ENCODE measurements at places on chromosomes 2 and 18.

GRCh38 chr2:234373060-234373459 is 123.8 kb downstream of the ARL4C start:
- H3K4me1 ChIP-seq, result no peaks in the 10 kb centered on the region
- H3K4me3 ChIP-seq, result no peak overlapping the region
- no peaks in the 10 kb centered on the region for H3K27me3 ChIP-seq
- no peak for DNase-seq
- no peak overlapping the region for H3K27ac ChIP-seq

DNA sequence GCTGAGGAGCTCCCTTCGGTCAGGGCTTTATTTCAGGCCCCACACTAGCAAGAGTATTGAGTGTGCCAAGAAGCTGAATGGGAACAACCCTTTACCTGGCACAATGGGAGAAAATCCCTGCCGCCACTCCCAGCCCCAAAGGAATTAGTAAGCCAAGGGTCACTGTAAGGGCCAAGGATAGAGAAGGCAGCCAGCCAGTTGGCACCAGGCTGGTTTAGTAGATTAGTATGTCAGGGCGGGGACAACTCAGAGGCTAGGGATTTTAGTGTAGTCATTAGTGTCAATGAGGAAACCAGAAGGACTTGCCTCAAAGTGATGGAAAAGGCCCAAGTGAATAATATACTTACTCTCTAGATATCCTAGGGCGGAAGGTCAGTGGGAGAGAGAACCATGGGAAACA is 34.9 kb upstream of the CYP26B1 start:
- H3K4me1 ChIP-seq, result no peaks in the 10 kb centered on the region
- no peak for DNase-seq
- H3K27ac ChIP-seq, result no peak overlapping the region
- H3K36me3 ChIP-seq, result no peaks in the 10 kb centered on the region
- no peaks in the 10 kb centered on the region for H3K27me3 ChIP-seq
- H3K4me3 ChIP-seq, result no peak overlapping the region

DNA sequence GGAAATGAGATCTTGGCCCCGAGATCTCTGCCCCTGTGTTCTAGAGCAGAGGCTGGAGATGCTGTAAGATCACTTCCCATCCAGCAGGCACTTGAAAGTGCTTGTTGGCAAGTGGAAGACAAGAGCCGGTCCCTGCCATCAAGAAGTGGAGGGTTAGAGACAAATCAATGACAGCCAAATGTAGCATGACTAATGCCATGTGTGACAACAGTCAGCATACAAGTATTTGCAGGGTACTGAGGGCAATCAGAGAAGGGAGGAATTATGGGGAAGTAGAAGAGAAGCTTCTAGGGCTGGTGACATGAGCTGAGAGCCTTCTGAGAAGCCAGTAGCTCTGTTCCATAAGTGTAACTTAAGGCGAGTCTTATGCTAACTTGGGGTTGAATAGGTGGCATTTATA is 58.6 kb downstream of the TMEM17 start:
- no peaks in the 10 kb centered on the region for H3K27me3 ChIP-seq
- H3K4me1 ChIP-seq, result no peaks in the 10 kb centered on the region
- no peak overlapping the region for H3K4me3 ChIP-seq
- no peak for DNase-seq
- H3K27ac ChIP-seq, result no peak overlapping the region

GRCh38 chr2:14750433-14750832 is 117.9 kb downstream of the LRATD1 start:
- no peaks in the 10 kb centered on the region for H3K36me3 ChIP-seq
- 0 out of 2 replicates have a peak, but pooled peaks cover 2% of the 10 kb centered on the region for H3K27me3 ChIP-seq
- no peaks in the 10 kb centered on the region for H3K4me1 ChIP-seq
- DNase-seq, result no peak
- H3K4me3 ChIP-seq, result no peak overlapping the region

DNA sequence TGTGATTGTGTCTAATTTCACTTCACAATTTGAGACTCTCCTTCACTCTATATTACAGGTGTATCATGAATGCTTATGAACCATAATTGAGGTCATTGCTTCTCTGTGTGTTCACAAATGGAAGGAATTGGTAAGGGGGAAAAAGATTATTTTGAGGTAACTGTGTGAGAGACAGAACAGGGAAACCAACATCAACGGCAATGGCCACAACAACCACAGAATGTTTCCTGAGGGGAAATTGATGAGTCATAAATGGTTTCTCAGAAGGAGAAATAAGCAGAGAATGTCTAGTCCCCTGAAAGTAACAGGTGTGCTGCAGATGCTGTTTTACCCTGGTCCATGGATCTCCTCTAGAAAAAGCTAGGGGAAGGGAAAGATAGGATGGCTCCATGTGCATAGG is 361.2 kb upstream of the GALNT5 start:
- H3K27me3 ChIP-seq, result no peaks in the 10 kb centered on the region
- DNase-seq, result no peak
- H3K4me1 ChIP-seq, result no peaks in the 10 kb centered on the region
- no peaks in the 10 kb centered on the region for H3K36me3 ChIP-seq
- no peak overlapping the region for H3K27ac ChIP-seq
- no peak overlapping the region for H3K4me3 ChIP-seq

DNA sequence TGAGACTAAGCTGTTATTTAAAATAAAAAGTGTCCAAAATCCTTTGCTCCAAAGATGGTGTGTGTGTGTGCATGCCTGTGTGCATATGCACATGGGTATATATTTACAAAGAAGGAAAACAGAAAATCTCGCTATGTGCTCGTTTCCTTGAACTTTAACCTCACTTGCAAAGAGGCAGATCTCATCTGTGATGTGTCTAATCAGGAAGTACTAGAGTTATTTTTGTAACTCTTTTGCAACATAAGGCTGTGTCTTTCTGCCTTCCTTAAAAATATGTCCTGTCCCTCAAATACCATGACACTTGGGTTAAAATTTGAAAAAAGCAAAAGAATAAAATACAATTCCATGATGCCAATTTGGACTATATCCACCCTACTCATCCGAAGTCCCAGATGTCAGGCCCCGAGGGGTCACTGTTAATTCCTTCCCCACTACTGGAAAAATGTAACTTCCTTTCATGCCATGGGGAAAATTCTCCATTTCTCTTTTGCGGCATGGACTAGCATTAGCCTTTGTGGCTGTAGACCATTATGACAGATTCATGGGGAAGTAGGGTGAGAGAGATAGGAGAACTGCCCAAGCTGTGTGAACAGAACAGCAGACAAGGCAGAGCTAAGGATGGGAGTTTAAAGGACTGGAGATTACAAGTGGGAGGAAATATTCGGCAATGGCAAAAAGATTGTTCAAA is 191.3 kb downstream of the MYO1B start:
- no peaks in the 10 kb centered on the region for H3K4me1 ChIP-seq
- no peak overlapping the region for H3K27ac ChIP-seq
- H3K36me3 ChIP-seq, result no peaks in the 10 kb centered on the region
- H3K4me3 ChIP-seq, result no peak overlapping the region

DNA sequence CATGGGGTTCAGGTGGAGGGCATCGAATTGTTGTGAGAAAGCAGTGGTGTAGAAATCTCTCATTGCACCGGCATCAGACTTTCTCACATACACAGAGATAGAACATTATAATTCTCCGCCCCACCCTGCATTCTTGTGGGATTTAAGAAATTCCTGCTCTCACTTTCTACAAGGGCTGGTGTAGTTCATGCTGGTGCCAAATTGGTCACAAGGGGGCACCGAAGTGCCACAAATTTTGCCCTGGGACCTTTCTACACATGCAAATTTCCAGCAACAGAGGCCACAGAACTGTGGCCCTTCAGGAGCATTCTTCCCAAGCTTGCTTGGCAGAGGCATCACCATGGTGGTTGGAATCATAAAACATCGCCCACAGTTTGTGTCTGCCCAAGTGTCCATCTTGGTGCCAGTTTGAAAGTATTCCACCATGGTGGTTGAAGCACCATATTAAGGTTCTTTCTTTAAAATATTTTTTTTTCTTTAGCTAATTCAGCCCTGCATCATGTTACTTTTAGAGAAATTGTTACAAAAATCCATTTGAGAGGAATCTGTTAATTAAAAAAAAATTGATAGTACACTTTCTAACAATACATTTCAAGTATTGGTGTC is 521.2 kb upstream of the FANCL start:
- H3K27me3 ChIP-seq, result no peaks in the 10 kb centered on the region
- no peaks in the 10 kb centered on the region for H3K36me3 ChIP-seq
- peak; percentile 61 for DNase-seq
- peaks cover 3% of the 10 kb centered on the region for H3K4me1 ChIP-seq
- no peak overlapping the region for H3K4me3 ChIP-seq

DNA sequence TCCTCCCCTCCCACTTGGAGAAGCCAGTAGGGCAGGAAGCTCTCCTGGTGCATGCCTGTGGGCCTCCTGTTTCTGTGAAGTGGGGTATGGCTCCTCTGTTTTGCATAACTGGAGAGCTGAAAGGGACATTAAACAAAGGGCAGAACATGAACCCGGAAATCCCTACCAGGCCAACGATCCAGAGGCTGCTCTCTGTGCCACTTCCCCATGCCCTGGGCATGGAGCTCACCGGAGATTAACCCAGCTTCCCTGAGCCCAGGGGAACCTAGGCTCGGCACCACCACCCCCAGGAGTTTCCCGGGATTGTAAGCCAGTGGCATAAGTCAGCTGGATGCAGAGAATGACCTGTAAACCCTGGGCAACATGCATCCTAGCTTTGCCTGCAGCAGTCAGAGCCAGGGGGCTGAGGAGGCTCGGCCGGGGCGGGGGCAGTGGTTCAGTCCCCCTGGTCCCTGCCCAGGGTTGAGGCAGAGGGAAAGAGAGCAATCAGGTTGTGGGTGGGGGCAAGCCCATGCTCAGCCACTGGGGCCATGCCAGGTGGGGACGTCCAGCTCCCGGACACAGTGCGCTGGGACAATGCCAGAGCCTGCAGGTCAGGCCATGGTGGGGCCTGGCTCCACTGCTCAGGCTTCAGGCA is 49.5 kb downstream of the TIMM21 start:
- H3K27me3 ChIP-seq, result no peaks in the 10 kb centered on the region
- H3K4me1 ChIP-seq, result peaks cover 5% of the 10 kb centered on the region
- no peak for DNase-seq
- no peak overlapping the region for H3K4me3 ChIP-seq
